ENCODE measurements at places on chromosomes 12 and 14.

- DNase-seq: no peak
Measured at GRCh38 chr12:4809449-4810218, 89.4 kb downstream of the GALNT8 start.

DNA sequence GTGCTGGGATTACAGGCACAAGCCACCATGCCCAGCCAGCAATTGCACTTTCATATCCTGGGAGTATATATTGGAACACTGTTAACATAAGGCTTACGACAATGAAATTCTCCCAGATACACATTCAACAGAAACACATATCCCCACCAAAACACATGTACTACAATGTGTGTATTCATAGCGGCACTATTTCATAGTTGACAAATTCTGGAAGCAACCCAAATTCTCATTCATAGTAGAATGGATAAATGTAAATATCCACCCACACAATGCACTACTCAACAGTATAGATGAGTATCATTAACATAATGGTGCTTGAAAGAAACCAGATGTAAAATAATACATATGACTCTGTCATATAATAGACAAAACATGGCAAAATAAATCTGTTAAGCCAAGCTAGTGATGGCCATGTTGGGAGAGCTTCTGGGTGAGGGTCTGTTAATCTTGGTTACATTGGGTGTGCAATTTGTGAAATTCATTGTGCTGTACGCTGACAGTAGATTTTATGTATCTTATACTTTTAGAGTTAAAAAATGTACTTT, 2.6 kb upstream of the DNAAF2 start:
- DNase-seq: no peak

GRCh38 chr12:65125247-65125646, 4.1 kb upstream of the WIF1 start:
- DNase-seq: no peak

DNA sequence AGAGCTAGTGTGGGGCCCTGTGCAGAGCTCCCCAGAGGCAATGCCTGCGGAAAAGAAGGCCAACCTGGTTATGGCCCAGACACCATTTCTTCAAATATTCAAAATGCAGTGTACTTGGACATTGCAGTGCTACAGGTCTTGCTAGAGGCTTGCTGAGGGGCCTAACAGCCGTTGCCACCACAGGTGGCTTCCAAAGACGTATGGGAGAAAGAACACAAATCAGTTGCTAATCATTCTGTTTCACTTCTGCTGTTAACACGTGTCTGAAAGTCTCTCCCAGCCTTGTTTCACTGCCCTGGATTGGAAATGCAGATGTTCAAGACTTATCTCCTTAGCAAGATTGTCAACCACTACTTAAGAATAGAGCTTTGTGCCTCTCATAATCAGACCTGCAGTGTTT, 925.9 kb downstream of the GALC start:
- DNase-seq: no peak

- DNase-seq: no peak
Measured at GRCh38 chr12:14972816-14973215, at the start of gene PDE6H. Gene PDE6H (plus strand): TSS chr12:14973042. CDS start chr12:14978013, 4,971 bp downstream.

DNA sequence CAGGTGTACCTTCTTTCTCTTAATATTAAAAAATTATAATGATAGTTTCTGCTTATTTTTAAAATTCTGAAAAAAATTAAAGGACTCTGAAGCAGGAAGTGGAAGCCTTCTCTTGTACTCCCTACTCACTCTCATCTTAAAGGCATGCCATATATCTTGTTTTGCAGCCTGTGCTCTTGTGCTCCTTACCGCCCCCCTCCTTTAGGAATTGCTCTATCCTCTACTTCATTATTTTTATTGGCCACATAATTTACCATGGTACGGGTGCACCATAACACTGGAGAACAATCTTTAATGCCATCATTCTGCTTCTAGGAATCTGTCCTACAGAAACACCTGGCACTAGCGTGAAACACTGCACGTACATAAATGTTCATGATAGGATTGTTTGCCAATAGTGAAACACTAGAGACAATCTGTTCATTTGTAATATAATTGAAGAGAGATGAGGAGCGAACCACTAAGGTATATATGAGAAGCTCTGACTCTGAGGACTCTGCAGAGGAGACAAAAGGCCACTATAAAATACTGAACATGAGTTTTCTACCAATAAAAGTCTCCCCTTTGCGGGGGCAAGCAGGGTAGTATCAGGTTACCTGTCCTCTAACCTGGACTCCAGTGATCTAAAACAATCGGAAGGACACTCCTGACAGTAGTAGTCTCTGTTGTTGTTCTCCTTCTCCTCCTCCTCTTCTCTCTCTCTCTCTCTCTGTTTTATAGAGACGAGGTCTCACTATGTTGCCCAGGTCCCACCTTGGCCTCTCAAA, 6.3 kb upstream of the NYNRIN start:
- no peak for DNase-seq

DNA sequence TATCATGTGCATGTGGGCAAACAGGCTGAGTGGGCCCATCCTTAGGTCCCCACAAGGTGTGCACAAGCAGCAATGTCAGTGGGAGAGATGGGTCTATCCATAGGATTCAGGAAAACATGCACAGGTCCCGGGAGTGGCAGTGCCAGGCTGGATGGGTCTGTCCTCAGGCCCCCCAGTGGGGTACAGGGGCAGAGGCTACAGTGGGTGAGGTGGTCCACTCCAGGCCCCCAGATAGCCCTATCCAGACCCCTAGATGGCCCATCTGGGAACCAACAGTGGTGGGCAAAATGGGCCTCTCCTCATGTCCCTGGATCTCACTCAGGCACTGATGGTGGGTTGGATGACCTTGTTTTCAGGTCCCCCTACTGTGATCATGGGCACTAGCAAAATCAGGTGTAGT, 277.8 kb upstream of the SYT1 start:
- no peak for DNase-seq

- DNase-seq: peak; percentile 40
Measured at GRCh38 chr12:12267742-12268200, 927 bp upstream of the LRP6 start.

GRCh38 chr12:77047341-77048109, 17.8 kb downstream of the E2F7 start:
- peak; percentile 37 for DNase-seq

GRCh38 chr14:50797250-50798047, 33.5 kb downstream of the NIN start:
- DNase-seq: no peak

DNA sequence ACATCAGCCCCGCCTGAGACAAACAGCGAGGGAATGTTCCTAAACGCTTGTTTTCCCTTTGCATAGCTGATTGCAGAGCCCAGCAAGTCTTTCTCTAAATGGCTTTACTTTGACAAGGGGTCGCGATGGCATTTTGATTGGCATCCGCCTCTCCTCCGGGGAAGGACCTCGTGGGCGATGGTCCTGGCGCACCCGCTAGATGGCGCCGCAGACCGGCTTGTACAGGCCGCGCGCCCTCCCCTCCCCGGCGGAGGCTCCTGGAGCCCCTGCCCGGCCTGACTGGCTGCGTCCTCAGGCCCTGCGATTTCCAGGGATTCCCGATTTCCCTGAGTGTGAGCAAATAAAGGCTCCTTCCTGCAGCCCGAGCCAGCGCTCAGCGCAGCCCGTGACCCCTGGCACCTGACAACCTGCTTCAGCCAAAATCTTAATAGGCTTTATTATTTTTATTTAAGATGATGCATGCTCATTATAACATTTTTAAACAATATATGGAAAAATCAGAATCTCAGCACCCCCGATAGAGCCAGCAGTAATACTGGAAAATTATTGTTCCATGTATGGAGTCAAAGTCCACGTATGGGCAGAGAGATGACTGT, 468.3 kb downstream of the AACS start:
- DNase-seq: peak; percentile 8
